ENCODE measurements at places on chromosomes 6 and 20. TPM values are rescaled to one million over a fixed set of nuclear protein-coding genes. Genes with fewer than 3 reads are reported as not detected.

- no peak overlapping the region for H3K4me3 ChIP-seq
- no peak for DNase-seq
- H3K27me3 ChIP-seq: no peaks in the 10 kb centered on the region
- H3K36me3 ChIP-seq: peaks cover 7% of the 10 kb centered on the region
- H3K4me1 ChIP-seq: peaks cover 5% of the 10 kb centered on the region
Observed at GRCh38 chr6:38138374-38138773, 318.8 kb downstream of the ZFAND3 start.

GRCh38 chr6:26124781-26125685 lies 37.8 kb downstream of the HFE start:
- H3K4me3 ChIP-seq: peak overlapping the region; percentile 99
- peaks cover 33% of the 10 kb centered on the region for H3K36me3 ChIP-seq
- peak; percentile 56 for DNase-seq
- H3K27me3 ChIP-seq: no peaks in the 10 kb centered on the region

SLC12A5 gene
- total RNA-seq: 1.9 TPM

EDN3 gene
- 0.39 TPM for total RNA-seq

TP53TG5 gene
- total RNA-seq: not detected

DEFB123 gene
- total RNA-seq: not detected

RWDD2A gene
- total RNA-seq: 2.2 TPM
